ENCODE measurements at places on chromosomes 2 and 18.

DNA sequence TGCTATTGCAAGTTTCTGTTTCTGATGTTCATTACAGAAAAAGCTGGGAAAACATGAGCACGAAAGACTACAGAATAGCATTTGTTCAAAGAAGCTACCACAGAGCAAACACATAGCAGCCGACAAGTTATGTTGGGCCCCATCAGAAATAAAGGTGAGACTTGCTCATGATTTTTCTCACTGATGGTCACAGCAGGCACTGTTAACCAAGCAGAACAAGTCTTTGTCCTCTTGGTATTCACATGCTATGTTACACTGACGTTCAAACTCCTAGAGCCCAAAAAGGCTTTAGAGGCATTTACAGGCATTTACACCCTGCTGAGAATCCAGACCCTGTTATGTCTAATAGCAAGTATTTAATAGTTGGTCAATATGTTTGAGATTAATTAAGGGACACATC is 235.0 kb upstream of the HNMT start:
- DNase-seq = no peak

- DNase-seq = no peak
Measured at GRCh38 chr18:47265197-47265596, 13.7 kb upstream of the SKOR2 start.

GRCh38 chr2:133433455-133434451 is 134.5 kb downstream of the NCKAP5 start:
- DNase-seq = no peak

DNA sequence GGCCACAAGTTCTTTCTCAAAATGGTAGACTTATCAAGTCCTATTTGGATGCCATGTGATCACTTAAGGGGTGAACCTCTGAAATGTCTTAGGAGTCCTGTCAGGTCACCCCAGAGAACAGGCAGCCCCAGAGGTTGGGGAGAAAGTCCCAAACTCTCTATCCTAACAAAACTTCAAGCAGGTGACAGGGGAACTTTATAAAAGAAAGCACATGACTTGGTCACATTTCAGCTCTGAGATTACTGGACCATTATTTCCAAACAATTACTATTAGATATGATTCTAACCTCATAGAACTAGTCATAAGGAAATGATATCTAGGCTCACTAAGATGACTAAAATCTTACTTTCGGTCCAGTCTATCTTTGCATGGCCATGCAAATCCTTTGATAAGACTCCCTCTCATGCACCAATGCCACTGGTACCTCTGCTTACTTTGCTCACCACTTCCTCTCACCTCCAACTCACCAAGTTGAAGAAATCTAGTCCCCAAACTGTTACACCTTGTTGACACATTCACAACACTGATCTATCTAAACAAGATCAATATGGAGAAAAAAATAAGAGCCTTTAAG is 107.0 kb downstream of the GALNT14 start:
- DNase-seq = no peak

DNA sequence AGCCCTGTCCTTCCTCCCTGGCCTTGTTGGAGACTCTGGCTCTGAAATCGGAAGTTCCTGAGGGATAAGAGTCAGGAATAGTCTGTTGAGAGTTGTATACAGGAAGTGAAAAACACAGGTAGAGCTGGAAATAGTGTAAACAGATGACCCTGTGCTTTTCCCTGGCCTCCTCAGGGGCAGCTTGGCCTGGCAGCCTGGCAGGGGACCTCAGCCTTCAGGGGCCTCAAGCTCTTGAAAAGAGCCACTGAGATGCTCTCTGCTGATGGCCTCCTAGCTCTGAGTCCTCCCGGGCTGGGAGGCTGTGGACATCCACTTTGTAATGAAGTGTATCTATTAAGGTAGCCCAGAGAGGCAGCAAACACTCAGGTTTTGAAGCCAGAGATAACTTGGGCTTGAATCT is 79.3 kb downstream of the DDX1 start:
- no peak for DNase-seq

Data from NCI-H446 (cell line).